ENCODE measurements at places on chromosomes 12 and 14.

- DNase-seq, result no peak
Observed at GRCh38 chr12:70619471-70620152, 17.6 kb downstream of the PTPRB start.

DNA sequence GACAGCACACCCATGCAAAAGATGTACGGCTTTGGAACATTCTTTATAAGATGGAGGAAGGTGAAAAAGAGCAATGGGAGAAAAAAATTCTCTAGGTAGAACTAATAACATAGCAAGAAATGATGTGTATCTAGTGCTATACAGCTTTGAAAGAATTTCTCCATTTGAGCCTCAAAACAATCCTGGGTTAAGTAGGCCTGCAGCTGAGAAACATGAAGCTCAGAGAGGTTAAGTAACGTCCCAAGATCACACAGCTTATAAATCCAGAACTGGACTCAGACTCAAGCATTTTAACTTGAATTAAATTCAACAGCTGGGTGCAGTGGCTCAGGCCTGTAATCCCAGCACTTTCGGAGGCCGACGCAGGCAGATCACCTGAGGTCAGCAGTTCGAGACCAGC lies 32.9 kb downstream of the TTC7B start:
- DNase-seq, result no peak

GRCh38 chr12:121748571-121749265 lies 36.2 kb downstream of the TMEM120B start:
- DNase-seq, result no peak

- no peak for DNase-seq
Observed at GRCh38 chr14:33348510-33348909, 409.8 kb downstream of the NPAS3 start.

- no peak for DNase-seq
Observed at GRCh38 chr14:104136472-104137296, 1.7 kb upstream of the KIF26A start.

- no peak for DNase-seq
Observed at GRCh38 chr12:96153131-96153725, 40.9 kb upstream of the ELK3 start.

DNA sequence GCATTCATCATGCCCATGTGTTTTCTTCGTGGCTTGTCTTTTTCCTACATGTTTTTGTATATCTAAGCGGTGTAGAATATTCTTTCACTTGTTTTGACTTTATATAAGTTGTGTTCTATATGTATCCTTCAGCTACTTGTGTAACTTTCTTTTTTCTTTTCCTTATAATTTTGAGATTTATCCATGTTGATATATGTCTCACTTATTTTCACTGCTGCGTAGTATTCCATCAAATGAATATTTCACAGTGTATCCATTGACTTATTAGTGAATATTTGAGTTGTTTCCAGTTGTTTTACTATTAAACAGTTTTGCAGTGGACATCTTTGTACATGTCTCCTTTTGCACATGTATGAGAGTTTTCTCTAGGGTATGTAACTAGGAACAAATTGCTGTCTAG lies 43.9 kb downstream of the BORCS5 start:
- DNase-seq, result no peak

DNA sequence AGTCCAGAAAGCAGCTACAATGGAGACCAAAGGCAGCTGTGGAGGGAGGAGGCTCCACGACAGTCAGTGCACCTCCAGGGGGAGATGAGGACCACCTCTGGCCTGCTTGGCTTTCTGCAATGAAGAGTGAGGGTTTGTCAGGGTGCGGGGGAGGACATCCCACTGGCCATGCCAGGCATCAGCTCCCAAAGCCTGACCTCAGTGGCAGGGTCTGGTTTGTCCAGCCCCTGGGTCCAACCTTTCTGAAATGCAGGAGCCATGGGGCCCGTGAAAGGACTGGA lies 35.2 kb downstream of the SLC6A12 start:
- DNase-seq, result no peak

DNA sequence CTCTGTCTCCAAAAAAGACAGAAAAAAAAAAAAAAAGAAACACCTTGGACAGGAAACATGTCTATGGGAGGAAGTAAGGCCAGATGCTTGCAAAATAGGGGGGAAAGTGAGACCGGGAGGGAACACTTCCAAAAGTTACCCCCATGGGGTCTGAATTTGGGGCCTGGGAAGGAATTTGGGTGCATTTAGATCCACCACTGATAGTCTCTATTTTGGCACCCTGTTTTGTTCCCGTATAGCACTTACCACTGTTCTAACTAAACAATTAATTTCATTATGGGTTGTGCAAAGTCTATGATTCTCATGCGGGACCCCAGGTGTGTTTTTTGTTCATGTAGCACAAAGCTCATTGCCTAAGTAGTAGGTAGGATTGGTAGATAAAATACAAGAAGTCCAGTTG lies 1.4 kb upstream of the MLEC start:
- DNase-seq, result no peak

- DNase-seq, result no peak
Observed at GRCh38 chr14:23160924-23161522, 22.4 kb downstream of the SLC7A8 start.
